ENCODE measurements at places on chromosomes 7 and 10. TPM values are rescaled to one million over a fixed set of nuclear protein-coding genes. Genes with fewer than 3 reads are reported as not detected.

TMEM176A gene
- 0.22 TPM for total RNA-seq

KIFBP gene
- 55.6 TPM for total RNA-seq

SHH gene
- total RNA-seq = not detected

IGF2BP3 gene
- 3.5 TPM for total RNA-seq

DTX2 gene
- 4.1 TPM for total RNA-seq

SFTPD gene
- total RNA-seq = not detected

EVX1 gene
- total RNA-seq = not detected

GRID2IP gene
- total RNA-seq = not detected

MYO1G gene
- 0.11 TPM for total RNA-seq

PRKCQ gene
- total RNA-seq = 0.22 TPM

EBF3 gene
- total RNA-seq = 0.12 TPM

MINDY4 gene
- 6.7 TPM for total RNA-seq

TMEM130 gene
- 0.11 TPM for total RNA-seq

FANK1 gene
- total RNA-seq = 3.7 TPM

PNLIPRP2 gene
- not detected for total RNA-seq

FAM237B gene
- 0.22 TPM for total RNA-seq

KAZALD1 gene
- total RNA-seq = 6.2 TPM

LRRC61 gene
- 2.2 TPM for total RNA-seq

ABCB1 gene
- 0.50 TPM for total RNA-seq

GPR37 gene
- total RNA-seq = 1.5 TPM

ENTPD1 gene
- under 0.01 TPM for total RNA-seq

PLXNA4 gene
- total RNA-seq = 1.2 TPM

HOXA9 gene
- total RNA-seq = 8.6 TPM

SRI gene
- total RNA-seq = 168 TPM

OPALIN gene
- not detected for total RNA-seq

FEZF1 gene
- not detected for total RNA-seq

CPED1 gene
- 117 TPM for total RNA-seq

SLC39A12 gene
- under 0.01 TPM for total RNA-seq

GSTO2 gene
- 1.7 TPM for total RNA-seq

LRGUK gene
- total RNA-seq = 0.12 TPM

ZNF248 gene
- 7.6 TPM for total RNA-seq

CRPPA gene
- 1.3 TPM for total RNA-seq

SSBP1 gene
- 211 TPM for total RNA-seq

MSMB gene
- not detected for total RNA-seq

MBL2 gene
- total RNA-seq = not detected

Data from uterine smooth muscle cell (primary cell).